ENCODE measurements at places on chromosomes 4 and X.

DNA sequence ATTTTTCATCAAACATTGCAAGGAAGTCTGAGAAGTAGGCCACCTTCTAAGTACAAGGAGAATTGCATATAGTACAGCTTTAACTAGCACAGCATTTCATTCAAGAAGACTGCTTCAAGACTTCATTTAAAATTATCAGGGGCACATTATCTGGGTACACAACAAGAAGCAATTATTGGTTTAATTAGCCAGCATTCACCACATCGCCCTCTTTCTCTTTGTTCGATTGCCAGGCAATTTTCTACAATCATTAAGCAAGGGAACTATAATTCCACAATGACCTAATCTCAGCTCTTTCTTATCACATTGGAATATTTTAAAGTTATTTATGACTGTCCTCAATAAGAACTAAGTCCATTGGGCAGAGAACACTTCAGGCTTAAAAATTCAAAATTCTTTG is 1347.1 kb upstream of the PABPC4L start:
- no peak for DNase-seq

- DNase-seq, result no peak
These were observed 365.3 kb downstream of the MAPK10 start for GRCh38 chr4:85994576-85994975.

DNA sequence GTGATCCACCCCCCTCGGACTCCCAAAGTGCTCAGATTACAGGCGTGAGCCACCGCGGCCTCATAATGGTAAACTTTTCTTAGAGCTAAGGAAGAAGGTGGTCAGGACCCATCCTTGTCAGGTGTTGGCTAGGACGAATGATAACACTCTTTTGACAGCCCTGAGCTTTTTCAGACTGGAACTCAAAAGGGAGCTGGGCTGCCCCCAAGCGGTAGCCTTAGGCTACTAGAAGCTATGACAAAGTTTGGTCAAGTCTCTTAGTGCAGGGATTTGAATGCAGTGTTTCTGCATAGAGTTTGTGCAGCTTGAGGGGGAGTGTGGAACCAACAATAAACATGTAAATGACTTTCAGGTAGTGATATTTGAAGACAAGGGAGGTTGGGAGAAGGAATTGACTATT is 11.8 kb upstream of the HSD17B10 start:
- peak; percentile 44 for DNase-seq

DNA sequence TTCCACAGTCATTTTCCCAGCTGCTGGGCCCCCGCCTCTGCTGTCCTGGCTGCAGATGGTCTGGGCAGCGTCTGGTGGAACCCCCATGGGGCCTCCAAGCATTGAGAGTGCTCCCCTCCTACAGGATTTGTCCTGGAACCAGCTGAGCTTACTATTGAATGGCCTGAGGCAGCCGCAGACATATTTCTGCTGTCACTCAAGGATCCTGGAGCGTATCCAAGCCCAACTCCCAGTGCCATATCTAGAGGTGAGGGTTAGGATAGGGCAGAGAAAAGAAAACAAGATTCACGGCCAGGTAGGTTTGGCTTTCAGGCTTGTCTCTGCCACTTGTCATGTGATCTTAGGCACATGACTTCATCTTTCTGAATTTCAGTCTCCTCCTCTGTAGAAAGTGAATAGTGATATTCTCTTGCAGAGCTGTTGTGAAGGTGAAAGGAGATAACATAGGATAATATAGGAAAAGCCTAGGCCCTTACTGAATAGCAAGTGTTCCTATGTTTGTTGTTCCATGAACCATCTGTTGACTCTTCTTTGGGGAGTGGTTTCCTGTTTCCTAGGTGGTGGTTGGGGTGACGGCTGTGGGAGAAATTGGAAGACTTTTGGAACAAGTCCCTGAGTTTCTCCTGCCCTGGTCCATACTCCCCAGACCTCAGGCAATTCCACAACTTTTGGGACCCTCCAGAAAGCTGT is 52.3 kb downstream of the SEPSECS start:
- DNase-seq, result no peak

- no peak for DNase-seq
These were observed 30.6 kb downstream of the SUPT20HL2 start for GRCh38 chrX:24283127-24283794.

GRCh38 chrX:276581-277201 is 4.5 kb upstream of the PLCXD1 start:
- no peak for DNase-seq

DNA sequence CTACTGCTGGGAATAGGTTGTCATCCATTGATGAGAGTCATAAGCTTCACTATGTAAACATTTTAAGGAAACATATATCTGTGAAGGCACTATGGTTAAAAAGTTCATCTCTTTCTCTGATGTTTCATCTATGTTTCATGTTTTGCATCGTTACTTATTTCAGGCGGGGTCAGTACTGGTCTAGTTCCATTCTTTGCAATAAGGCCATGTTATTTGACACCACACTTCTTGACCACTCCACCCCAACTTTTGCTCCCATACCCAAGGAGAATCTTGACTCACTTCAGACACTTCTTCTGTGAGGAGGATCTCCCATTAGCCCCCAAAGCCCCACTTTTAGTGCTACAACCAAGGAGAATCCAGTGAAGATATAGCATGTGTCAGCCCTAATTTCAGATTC is 119.4 kb downstream of the GRIA3 start:
- no peak for DNase-seq

Data from activated CD4-positive, alpha-beta T cell treated with anti-CD3 and anti-CD28 coated beads for 4 hours (primary cell).